Nucleus accumbens (tissue), 56 donors: ENCODE measurements at places on chromosomes 16 and 17.

GRCh38 chr17:50255766-50256635, 18.3 kb upstream of the TMEM92 start:
- no peak for DNase-seq

DNA sequence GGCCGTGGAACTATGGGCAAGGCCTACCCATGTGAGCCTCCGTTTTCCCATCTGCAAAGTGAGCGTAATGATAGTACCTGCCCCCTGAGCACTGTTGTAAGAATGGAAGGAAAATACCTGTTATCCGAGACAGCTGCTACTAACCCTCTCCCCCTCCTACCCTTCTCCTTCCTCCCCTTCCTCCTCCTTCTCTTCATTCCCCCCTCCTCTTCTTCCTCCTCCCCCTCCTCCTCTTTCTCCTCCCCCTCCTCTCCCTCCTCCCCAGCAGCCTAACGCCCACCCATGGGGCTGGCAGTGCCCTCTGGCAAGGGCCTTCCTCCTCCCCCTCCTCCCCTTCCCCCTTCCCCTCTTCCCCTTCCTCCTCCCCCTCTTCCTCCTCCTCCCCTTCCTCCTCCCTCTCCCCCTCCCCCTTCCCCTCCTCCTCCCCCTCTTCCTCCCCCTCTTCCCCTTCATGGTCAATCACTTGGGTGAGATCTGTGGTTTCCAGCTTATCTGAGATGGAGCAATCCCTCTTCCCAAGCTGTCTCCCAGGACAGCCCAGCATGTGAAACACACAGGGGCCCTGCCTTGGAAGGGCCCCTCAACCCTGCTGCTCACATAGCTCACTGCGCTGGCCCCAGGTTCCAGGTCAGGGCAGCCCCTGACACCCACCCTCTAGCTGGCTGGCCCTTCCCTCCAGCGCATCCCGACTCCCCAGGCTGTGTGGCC, 6.4 kb downstream of the ZFPM1 start:
- DNase-seq = no peak

DNA sequence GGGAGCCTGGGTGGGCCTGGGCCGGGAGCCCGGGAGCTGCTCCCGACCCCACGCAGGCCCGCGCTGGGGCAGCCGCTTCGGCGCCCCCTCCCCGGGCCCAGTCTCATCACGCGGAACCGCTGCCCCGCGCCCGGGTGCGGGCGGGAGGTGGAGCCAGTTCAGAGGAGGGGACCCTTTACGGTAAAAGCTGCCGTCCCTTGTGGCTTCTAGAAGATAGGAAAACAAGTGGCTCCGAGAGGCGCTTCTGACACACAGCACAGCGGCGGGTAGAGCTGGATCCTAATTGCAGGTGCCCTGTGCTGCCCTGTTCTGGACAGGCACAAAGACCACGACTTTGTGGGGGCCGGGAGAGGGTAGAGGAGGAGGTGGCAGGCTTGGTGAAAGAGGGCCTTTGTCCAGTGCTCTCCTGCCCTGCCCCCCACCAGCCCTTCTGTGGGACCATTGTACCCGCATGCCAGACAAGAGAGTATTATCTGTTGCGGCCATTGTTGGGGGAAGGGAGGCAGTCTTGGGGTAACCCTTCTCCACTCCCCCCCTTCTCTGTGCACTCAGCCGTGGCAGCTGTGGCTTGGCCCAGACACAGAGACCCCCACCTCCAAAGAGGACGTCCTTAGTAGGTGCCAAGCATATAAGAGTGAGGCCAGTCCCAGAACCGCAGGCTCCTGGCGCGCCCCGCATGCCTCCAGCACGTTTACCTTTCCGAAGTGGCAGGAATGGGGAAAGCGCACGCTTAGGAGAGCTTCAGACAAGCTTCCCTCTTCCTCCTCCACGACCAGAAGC, 736 bp downstream of the CNP start:
- peak; percentile 88 for DNase-seq

DNA sequence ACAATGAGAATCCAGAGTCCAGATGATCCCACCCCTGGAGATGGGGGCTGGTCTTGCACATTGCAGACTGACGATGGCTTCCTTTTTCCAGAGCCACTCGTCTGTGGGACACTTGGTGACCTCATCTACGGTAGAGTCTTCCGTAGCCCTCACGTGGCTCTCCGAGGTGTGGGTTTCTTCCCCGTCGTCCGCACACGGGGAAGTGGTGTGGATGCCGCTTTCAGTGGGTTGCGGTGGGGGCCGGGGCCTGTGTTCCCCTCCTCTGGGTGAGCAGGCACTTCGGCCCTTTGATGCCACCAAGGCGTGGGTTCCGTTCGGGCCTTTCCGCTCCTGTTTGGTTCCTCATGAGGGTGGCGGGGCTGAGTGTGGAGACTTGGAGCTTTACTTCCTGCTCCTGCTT, 21.4 kb downstream of the BAIAP2 start:
- DNase-seq = no peak

DNA sequence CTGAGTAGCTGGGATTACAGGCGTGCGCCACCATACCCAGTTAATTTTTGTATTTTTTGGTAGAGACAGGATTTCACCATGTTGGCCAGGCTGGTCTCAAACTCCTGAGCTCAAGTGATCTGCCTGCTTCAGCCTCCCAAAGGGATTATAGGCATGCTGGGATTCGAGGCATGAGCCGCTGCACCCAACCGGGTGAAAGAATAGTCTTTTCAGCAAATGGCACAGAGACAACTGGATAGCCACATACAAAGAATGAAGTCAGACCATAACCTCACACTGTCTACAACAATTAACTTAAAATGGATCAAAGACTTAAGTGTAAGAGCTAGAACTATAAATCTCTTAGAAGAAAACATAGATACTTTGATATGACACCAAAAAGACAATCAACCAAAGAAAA, 67.6 kb downstream of the TBC1D16 start:
- DNase-seq = no peak
